ENCODE measurements at places on chromosomes 2 and 18.

GRCh38 chr2:111708476-111709180, 175.4 kb downstream of the ANAPC1 start:
- DNase-seq = no peak

DNA sequence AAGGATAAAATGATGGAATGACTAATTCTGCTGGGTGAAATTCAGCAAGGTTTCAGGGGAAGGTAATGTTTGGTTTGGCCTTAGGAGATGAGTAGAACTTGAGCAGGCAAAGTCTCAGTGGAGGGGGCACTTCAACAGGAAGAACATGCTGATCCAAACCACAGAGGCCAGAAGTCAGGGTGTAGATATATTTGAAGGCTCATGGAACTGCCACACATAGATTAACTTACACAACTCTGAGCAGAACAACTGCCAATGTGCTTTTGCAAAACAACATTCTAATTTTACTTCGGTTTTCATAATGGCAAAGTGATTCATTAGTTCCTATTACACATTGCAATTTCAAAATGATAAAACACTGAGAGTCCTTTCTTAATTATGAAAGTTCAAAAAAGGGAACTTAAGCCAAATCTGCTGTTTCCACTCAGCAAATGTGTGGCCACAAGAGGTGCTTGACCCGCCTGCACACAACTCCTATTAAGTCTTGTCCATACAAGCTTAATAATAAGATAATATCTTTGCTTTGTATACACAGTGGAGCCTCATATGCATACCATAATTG, 284.8 kb downstream of the MREG start:
- peak; percentile 87 for DNase-seq

DNA sequence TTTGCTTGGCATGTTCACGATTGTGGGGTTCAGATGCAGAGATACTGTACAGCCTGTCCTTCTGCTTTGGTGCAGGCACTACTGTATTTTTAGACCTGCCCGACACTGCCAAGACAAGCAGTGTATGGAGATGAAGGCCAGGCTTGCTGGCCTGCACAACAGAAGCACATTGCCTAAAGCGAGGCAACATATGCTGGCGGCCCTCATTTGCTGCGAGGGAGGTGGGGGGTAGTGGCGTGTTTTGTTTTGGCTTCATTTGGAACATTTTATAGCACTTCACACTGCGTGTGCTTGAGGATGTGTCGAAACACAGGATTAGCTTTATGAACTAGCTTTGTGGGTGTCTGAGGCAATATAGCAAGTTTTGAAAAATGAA, 27.0 kb downstream of the TMEM182 start:
- DNase-seq = no peak

DNA sequence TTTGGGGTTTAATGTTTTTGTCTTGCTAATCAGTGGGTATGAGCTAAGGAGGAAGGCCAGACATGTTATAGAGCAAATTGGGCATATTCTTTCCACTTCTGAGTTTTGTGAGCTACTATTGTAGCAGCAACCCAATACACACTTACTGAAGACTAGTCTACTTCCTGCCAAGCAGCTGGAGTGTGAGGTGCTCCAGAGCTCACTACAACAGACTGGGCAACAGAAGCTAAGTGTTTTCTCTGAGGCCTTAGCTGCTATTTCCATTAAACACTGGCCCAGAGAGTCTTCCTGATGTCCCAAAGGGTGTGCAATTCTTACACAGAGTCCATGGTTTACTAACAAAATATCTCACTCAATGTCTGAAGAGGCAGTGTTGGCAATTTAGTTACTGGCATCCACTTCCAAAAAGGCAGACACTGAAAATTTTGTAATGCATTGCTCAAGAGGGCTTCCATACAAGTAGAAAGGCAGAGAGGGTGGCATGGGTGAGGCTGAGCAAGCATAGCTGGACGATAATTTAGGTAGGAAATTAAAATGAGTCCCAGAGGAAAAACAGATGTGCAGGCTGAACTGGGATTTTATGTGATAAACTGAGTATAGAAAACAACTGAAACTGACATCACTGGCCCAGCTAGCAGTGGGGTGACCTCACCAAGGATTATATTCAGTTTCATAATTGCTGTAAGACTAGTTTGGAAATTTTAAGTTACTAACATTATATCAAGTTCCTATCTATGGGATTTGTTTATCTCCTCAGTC, 68.6 kb downstream of the ZC3H6 start:
- no peak for DNase-seq

DNA sequence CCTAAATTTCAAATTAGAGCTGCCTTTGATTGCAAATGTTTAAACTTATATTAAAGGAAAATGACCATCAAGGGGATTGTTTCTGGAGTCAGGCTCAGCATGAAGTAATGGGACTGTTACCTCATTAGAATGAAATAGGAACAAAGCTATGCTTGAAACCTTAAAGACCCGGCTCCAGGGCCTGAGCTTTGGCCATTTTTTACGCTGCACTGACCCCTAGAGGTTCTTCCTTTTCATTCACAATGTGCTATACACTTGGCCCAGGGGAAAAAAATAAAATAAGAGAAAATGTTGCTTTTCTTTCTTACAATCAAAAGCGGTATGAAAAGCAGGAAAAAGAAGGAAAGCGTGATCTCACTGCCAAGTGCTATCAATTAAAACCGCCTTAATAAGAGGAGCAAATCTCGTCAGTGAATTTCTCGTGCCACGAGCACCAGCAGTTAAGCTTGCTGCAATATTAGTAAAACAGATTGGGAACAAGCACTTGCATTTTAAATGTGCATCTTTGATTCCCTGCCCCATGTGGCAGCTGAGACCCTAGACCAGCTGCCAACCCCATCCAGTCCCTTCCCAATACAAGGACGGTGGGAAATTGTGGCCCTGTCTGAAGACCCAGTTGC, 96.6 kb downstream of the MBD2 start:
- DNase-seq = no peak

DNA sequence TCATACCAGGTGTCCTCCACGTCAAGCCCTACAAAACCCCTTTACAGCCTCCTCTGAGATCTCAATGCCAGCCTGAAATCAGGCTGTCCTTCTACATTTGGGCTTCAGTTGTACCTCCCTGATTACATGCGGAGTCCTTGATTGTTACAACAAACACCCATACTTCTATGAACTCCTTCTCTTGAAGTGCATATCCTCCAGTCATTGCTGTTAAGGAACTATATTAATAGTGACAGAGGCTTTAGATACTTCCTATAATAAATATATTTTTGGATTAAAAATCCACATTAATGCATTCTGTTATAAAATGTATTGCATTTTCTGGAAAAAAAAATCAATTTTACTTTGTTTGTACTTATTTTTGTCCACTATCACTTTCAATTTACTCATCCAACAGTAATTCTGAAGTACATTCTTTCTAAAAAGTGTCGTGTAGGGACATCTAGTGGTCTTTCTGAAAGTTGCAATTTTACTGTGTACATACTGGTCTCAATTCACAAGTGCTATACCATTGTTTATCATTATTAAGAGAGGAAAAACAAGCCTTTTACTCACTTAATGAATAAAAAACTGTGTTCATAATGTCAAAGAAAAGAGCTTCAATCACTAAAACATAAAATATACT, 316.4 kb downstream of the DSEL start:
- no peak for DNase-seq

DNA sequence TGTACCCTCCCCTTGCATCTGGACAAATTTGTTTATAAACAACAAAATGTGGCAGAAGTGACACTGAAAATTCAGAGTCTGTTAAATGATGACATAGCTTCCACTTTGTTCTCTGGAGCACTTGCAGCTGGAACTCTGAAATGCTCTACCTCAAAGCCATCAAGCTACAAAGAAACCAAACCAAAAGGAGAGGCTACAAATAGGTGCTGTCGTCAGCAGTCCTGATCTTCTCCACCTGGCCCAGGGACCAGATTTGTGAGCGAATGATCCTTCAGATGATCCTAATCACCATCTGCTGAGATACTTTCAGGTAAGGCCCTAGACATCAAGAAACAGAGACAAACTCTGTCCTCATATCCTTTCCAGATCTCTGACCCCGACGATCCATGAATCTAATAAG, 27.9 kb upstream of the PAIP2B start:
- DNase-seq = no peak

DNA sequence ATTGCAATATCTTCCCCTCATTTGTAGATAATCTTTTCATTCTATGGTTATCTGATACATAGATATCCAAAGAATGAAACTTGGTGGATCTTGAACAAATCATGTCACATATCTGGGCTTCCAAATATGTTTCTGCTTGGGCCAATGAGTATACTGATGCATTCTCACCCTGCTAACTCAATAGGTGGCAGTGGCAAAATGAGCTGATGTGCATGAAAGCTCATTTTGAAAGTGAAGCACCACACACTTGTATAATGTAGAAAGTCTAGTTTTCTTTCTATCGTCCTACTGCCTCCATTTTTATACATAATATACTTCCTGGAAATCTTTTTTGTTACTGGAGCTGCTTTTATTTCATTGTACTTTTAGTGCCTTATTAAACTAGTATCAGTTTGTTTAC, 208.2 kb downstream of the PRKCE start:
- no peak for DNase-seq

- DNase-seq = no peak
Observed at GRCh38 chr2:124626993-124627392, 601.9 kb downstream of the CNTNAP5 start.

- no peak for DNase-seq
Observed at GRCh38 chr2:50879457-50879856, 152.5 kb downstream of the NRXN1 start.

- DNase-seq = no peak
Observed at GRCh38 chr2:136235546-136235945, 117.6 kb upstream of the CXCR4 start.

Measured in fibroblast of skin of left biceps (primary cell).